ENCODE measurements at places on chromosomes 16 and 17.

GRCh38 chr16:46836534-46837530 lies 5.9 kb upstream of the C16orf87 start:
- DNase-seq, result no peak

DNA sequence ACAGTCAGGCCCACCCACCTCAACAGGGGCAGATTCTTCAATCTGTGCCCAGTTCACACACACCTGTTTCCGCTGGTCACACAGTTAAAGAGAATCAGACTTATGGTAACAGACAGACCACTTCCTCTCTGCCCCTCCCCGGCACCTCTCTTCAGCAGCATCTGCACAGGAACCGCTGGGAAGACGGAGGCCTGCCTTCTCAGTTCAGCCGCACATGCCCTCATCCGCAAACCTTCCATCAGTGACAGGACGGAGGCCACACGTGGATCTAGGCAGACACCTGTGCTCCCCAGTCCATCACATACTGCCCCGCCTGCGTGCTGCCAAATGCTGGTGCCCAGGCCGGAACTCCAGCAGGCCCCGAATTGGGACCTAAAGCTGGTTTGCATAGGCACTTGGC lies 10.3 kb downstream of the PHB1 start:
- no peak for DNase-seq

GRCh38 chr17:16342979-16343378 lies 10.3 kb downstream of the CENPV start:
- no peak for DNase-seq

DNA sequence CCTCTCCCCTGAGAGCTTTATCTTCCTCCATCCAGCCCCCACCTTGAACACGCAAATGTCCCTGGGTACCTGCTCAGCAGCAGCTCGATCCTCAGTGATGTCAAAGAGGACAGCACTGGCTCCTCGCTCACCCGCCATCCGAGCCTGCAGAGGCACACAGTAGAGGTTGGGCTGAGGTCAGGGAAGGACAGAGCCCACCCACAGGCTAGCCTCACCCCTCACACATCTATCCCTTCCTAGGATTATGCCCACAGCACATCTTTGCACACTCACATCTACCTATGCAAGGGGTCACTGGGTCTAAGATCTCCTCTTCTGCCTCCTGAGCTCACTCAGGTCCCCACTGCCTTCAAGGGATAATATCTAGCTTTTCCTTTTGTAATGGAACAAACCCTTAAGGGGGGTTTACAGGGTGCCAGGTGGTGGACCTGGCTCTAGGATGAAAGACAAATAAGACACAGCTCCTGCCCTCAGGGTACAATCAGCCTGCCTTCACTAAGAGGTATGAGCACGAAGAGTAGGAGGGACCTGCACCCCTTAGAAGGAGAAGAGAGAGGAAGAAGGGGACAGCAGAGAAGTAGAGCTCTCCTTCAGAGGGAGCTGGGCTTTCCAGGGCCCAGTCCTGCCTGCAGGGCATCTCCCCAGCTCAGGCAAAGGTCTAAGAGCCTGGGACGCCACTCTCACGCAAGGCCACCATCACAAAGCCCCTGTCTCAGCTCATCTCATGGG lies 11.6 kb upstream of the SUPT4H1 start:
- DNase-seq, result no peak

DNA sequence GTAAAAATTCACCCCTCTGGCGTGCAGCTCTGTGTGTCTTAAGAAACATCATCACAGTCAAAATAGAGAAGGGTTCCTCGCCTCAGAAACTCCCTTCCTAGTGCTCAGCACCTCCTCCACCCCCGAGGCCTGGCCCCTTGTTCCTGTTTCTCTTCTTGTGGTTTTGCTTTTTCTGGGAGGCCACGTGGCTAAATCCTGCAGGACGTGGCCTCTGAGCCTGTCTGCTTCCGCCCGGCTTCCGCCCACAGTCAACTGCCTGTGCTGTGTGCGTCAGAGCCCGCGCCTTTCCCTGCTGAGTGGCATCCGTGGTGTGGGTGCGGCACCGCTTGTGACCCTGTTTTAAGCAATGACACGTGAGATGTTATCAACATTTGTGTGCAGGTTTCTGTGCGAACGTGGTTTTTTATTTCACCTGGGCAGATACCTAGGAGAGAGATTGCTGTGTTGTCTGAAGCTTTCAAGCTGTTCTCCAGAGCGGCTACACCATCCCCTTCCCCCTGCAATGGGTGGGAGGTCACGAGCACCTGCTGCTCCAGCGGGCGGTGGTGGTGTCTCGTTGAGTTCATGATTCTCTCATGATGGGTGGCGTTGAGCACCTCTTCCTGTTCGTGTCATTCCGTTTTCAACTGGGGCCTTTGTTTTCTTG lies 21.7 kb downstream of the ACSF3 start:
- DNase-seq, result peak; percentile 75

DNA sequence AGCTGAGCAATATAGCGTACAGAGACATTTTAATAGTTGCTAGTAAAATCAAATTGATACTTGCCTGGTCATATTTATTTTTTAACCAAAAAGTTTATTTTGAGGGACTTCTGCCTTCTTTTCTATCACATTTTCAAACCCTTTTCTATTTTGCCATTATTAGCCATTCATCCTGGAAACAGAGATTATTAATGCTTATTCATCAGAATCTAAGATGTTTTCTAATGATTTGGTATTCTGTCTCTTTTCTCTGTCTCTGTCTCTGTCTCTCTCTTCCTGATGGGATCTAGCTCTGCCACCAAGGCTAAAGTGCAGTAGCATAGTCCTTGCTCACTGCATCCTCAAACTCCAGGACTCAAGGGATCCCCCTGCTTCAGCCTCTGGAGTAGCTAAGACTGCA lies 871.3 kb upstream of the CDH8 start:
- no peak for DNase-seq

GRCh38 chr17:31095236-31096105 lies 694 bp downstream of the NF1 start:
- no peak for DNase-seq

- no peak for DNase-seq
Measured at GRCh38 chr16:5321930-5322329, 224.3 kb upstream of the EEF2KMT start.

DNA sequence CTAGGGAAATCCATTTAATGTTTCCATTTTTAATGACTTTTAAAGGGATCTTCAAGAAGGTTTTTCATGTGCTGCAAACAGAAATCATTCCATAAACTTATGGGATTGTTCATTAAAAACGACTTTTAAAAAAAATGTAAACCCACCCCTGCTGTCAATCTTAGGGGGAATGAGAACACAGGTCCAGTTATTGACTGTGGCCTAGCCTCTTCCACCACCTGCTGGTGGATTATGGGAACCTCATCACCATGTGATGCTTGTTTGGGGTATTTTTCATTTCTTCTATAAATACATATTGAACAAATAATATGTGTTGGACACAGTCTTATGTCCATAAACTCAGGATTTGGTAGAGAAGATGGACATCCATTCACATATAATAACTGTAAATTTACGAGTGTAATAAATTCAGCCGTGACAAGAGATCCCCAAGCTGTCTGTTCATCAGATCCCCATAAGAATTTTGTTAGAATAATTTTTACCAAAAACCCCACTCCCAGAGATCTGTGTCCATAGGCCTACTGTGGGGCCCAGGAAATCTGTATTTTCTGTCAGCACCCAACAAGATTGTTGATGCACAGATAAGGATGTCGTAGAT lies 42.0 kb upstream of the TMC5 start:
- no peak for DNase-seq

- DNase-seq, result no peak
Measured at GRCh38 chr17:77908501-77908900, 50.0 kb upstream of the TNRC6C start.

DNA sequence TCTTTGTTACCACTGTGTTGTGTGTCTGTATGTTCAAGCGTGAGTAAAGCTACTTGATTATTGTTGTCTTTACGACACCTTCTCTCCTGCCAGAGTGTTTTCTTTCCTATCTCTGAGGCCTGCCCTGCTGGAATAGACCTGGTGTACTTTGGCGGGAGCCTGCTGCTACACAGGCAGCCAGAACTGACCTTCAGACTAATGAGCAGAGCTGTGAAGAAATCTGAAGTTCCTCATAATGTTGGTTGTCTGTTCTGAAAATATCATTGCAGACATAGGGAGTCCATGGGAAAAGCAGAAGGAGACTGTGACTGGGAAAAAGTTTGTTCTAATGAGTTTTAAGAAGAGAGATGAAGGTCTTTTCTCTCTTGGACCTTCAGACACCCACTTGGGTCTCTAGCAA lies 9.8 kb downstream of the RHOT1 start:
- no peak for DNase-seq

GRCh38 chr17:7114875-7115614 lies 423 bp upstream of the ASGR2 start:
- no peak for DNase-seq

DNA sequence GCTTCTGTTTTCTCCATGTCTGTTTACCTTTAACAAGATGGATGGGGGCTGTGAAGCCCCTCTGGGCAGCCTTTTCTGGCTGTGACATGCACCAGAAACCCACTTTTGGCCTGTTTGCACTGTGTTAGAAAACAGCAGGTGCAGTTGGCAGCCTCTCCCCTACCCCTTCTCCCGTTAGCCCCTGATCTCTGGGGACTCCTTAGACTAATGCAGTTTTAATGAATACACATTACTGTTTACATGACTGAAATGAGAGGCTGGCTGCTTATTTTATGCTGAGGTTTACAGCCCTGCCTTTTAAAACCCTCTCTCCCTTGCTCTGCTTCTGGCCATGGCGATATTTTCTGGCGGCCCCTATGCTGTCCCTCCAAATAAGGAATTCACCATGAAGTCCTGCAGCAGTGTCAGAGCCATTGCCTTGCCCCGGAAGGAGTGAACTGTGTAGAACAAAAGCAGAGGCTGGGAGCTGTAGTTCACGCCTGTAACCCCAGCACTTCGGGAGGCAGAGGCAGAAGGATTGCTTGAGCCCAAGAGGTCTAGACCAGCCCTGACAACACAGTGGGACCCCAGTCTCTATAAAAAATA lies 79.3 kb downstream of the PRKCB start:
- DNase-seq, result no peak

GRCh38 chr17:28563475-28563874 lies 7.8 kb downstream of the PIGS start:
- DNase-seq, result no peak

DNA sequence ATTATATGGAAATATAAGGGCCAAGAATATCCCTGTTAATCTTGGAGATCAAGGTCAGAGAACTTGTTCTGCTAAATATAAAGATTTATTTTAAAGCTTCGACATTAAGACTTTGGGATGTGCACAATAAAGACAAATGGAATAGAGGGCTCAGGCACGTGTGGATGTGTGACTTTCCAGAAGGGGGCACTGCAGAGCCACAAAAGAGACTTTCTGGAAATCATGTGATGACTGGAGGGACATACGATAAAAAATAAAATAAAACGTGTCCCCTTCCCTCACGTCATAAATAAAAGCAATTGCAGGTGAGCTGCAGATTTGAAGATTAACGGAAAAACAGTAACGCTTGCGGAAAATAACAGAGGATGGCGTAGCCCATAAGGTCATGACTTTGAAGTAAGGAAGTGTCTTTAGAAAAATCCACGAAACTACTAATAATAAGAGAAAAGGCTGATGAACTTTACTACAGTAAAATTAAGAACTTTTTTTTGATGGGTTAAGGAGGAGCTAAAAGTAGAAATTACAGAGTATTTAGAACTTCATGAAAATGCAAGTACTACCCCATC lies 9.4 kb upstream of the ENGASE start:
- DNase-seq, result no peak

DNA sequence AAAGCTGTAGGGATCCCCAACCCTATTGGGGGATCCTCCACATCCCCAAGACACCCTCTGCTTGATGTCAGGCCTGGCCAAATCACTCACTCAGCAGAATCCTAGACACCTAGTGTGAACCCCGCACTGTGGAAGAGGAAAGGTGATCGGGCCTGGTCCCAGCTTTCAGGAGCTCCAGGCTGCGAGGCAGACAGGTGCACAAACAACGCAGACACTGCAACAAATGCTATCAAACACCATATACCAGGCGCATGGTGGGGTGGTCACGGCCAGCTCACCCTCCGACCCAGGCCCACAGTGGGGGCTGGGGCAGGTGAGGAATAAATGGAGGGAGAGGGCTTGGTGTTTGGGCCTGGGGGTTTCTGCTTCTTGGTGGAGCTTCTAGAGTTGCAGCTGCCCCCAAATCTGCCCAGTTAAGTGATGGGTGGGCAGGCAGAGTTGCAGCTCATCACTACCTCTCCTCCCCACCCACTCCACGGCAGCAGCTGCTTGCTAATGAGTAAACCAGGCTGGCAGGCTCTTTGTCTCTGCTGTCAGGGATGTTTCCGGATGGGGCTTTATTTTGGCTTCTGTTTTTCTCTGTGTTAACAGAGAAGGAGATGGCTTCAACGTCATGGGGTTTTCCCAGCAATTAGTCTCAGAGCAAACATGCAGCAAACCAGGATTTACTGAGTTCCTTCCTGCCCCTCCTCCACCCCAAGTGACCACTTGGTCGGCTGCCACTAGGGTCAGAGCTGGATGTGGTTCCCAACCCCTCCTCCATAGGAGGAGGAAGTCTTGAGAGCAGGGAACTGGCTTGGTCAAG lies 46.6 kb downstream of the PECAM1 start:
- DNase-seq, result no peak

- peak; percentile 37 for DNase-seq
Measured at GRCh38 chr17:9115214-9116191, 94.2 kb downstream of the NTN1 start.

GRCh38 chr16:71282943-71283342 lies 6.3 kb downstream of the CMTR2 start:
- no peak for DNase-seq

DNA sequence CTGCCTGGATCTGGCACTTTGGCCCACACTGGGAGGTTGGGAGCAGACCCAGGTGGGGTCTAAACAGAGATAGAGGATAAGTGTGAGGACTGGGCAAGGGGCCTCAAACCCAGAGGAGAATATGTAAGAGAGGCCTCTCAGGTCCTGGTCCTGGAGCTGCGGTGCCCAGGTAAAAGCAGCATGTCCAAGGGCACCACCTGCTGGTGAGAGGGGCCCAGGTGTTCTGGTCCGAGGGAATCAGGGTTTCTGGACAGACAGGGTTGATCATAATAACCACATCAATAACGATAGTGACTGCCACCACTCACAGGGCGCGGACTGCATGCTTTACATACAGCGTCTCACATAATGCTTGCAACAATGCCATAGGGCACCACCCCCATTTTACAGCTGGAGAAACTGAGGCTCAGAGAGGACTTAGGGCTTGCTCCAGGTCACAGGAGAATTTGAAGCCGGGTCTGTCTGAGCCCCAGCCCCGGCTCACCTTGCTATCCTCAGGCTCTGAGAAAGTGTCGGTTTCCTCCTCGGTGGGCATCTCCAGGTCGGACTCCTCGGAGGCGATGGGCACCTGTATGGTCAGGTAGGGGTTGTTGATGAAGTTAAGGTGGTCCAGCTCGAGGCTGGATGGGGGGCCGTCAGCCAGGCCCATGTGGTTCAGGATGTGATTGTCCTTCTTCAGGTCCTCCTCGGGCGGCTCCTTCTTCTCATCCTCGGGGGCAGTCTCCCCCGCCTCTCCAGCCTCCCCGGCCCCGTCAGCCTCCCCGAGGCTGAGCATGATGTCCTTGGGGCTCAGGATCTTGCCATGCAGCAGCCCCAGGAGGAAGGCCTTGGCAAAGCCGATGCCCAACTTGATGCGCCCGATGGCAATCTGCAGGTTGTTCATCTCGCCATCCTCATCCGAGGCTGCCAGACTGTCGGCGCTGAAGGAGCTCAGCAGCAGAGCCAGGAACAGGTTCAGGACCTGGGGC lies 19.1 kb upstream of the CD79B start:
- no peak for DNase-seq

- DNase-seq, result no peak
Measured at GRCh38 chr17:46895171-46895570, 27.8 kb upstream of the GOSR2 start.

GRCh38 chr16:57876210-57876609 lies 73.9 kb upstream of the KIFC3 start:
- DNase-seq, result no peak

All from stimulated activated CD8-positive, alpha-beta memory T cell treated with anti-CD3 and anti-CD28 coated beads, Interleukin-4, amount 100 ng/mL, for 4 hours (primary cell).